Lower lobe of right lung (tissue), 2 donors: ENCODE measurements at places on chromosomes 6 and 20. TPM values are rescaled to one million over a fixed set of nuclear protein-coding genes. Genes with fewer than 3 reads are reported as not detected.
A peak's percentile ranks its signal among the peaks of the same experiment; 100 is the strongest.

Gene SLC24A3
- total RNA-seq, result 7.9 TPM

Gene FKBP1C
- 1.1 TPM for total RNA-seq

DNA sequence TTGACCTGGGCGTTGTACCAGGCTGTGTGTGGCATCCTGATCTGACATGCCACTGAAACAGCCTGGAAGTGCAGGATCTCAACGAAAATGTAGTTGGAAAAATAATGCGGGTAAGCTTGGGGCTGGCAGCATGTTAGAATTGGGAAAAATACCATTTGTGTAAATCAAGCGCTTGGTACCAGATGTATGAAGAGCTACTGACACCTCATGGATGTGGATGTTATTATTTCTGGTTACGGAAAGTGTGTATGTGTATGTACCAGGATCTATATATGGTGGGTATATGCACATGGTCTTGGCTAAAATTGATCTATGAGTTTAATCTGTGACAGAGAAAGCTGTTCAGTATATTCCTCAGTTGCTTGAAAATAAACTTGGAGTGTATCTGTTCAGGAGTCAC lies 22.7 kb downstream of the HIVEP1 start:
- no peaks in the 10 kb centered on the region for H3K27me3 ChIP-seq
- no peak overlapping the region for H3K27ac ChIP-seq
- H3K36me3 ChIP-seq, result no peaks in the 10 kb centered on the region

DNA sequence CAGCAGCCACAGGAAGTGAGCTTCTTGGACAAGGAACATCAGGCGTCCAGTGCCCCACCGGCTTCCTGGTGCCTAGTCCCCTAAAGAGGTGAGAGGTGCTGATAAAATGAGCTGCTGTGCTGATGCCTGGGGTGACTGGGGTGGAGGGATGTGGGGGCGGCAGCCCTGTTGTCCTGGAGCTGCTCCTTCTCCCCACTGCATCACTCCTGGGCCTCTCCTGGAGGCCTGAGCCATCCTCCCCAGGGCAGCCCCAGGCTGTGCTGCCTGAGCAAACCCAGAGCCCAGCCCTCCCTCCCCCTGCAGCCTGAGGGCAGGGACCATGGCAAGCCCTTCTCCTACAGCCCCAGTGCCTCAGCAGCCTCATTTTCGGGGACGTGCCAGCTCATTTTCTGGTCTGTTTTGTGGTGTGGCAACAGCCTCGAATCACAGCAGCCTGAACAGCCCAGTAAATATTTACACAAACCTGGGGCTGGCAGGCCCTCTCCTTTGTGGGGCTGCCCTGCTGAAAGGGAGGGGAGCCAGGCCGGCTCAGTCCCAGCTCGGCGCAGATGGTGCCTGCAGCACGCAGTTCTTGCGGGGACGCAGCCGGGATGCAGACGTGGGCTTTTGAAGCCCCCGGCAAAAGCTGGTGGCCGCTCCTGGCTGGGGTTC lies 259.9 kb downstream of the DLL1 start:
- H3K4me1 ChIP-seq, result peaks cover 9% of the 10 kb centered on the region
- DNase-seq, result peak; percentile 70
- H3K36me3 ChIP-seq, result no peaks in the 10 kb centered on the region
- no peaks in the 10 kb centered on the region for H3K27me3 ChIP-seq
- H3K4me3 ChIP-seq, result no peak overlapping the region
